ENCODE measurements at places on chromosomes 1 and 21. TPM values are rescaled to one million over a fixed set of nuclear protein-coding genes. Genes with fewer than 3 reads are reported as not detected.

DNA sequence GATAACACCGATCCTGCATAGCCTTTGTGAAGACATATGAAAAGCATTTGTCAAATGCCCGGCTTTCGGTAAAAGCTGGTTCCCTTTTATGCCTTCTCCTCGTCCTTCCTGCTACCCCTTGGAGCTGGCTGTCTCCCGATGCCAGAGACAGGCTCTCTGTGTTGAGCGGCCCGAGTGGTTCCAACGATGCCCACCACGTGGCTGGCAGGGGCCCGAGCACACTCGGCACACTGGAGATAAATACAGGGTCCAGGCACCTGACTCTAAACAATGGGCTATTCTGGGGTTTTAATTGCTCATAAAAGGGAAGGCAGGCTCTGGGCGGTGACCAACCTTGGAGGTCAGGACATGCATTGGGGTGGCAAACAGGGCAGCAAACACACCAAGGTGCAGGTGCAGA lies 207.1 kb downstream of the HIVEP3 start:
- no peak for DNase-seq

DNA sequence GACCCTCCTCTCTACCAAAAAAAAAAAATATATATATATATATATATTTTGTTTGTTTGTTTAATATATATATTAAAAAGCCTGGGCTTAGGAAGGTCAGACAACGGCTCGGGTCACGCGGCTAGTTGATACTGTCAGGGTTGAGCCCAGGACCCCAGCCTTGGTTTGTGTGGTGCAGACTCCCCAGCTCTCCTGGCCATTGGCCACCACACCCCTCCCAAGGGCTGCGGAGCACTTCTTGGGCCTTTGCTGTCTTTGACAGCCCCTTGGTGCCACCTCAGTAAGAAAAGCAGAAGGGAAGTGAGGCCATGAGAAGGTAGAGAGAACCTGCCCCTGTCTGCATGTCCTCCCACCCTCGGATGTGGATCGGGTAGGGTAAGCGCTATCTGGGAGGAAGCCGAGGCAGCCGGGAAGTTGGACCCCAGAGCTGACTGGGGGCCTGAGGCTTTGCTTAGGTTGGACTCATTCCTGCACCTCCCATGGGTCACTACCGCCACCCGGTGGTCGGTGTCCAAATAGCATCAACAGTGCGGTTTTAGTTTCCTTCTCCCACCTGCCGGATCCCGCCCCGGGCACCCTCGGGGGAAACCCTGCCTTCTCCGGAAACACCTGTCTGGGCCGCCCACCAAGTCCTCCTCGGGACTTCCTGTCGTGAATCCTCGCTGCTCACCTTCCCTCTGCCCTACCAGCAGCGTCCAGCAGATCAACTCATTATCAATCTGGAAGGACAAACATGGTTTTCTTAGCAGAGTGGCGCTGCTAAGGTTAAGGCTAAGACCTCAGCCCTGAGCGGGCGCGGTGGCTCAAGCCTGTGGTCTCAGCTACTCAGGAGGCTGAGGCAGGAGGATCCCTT lies 29.8 kb upstream of the GNPAT start:
- peak; percentile 93 for DNase-seq

DNA sequence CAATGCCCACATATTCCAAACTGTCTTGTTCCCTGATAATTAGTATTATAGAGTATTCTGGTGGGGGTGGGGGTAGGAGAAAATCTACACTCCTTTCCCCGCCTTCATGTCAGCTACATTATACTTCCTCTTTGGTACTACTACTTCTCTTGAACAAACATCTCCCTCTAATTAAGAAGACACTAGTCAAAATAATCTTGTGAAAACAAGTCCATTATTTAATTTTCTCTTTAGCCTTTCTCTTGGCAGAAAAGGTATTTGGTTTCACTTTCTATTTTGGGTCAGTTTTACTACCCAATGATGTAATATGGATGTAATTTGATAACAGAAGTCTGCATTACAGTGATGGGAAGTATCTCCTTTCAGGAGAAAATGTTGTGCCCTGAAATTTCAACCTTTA lies 22.5 kb downstream of the NTMT2 start:
- no peak for DNase-seq

Gene HCRTR1
- total RNA-seq, result 0.50 TPM

Gene SLC37A1
- 13.2 TPM for total RNA-seq

Gene RRAGC
- 54.3 TPM for total RNA-seq

GRCh38 chr1:15758343-15758931 lies at the start of gene FBLIM1:
Gene FBLIM1 (plus strand): TSS chr1:15758795. CDS start chr1:15764984, 6,189 bp downstream.
- no peak for DNase-seq

Gene COL8A2
- total RNA-seq, result 8.2 TPM

DNA sequence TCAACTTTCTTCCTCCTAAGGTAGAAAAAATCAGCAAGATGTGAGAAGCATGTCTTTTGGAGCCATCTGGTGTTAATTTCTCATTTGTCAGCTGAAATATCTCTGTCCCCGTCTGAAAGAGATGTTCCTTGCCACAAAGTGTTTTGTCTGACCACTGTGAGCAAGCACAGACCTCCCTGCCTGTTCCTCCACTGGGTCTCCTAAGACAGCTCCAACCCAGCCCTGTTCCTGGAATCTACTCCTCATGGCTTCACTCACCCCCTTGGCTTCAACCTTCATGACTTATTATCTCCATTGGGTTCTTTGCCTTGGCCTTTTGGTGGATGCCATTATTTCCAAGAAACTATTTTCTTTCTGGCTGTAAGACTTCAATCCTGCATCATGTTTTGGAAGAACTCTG lies 65.7 kb upstream of the CACHD1 start:
- DNase-seq, result no peak

Gene OVAAL
- not detected for total RNA-seq

- no peak for DNase-seq
Observed at GRCh38 chr1:246566813-246567645, 773 bp downstream of the CNST start.

Gene LHX8
- total RNA-seq, result not detected

DNA sequence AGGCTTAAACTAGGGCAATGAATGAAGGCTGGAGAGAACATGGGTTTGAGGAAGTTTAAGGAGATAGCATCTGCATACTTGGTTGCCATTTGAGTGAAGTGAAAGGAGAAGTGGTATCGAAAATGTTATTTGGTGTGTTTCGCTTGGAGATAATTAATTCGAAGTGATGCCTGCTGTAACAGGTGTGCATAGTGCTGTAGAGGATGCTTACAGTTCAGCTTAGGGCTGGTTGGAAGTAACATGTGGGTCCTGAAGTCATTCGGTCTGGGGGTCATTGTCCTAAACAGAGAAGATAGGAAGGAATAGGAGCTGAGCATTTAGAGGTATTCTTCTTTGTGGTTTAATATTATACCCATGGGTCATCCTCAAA lies 301 bp upstream of the NUDT17 start:
- DNase-seq, result no peak

- DNase-seq, result no peak
Observed at GRCh38 chr1:198534548-198535418, 5.7 kb downstream of the ATP6V1G3 start.

Gene ARHGEF10L
- 26.0 TPM for total RNA-seq

Gene ASTN1
- not detected for total RNA-seq

Gene CLDN17
- total RNA-seq, result not detected

Gene BEND5
- 1.5 TPM for total RNA-seq

GRCh38 chr1:68116643-68117235 lies 66.3 kb upstream of the DIRAS3 start:
- no peak for DNase-seq

- no peak for DNase-seq
Observed at GRCh38 chr1:208183977-208184911, 59.9 kb downstream of the PLXNA2 start.

- DNase-seq, result no peak
Observed at GRCh38 chr1:159775716-159776115, 5.0 kb upstream of the DUSP23 start.

Gene ISG15
- 30.6 TPM for total RNA-seq

Gene KIF17
- 0.11 TPM for total RNA-seq

DNA sequence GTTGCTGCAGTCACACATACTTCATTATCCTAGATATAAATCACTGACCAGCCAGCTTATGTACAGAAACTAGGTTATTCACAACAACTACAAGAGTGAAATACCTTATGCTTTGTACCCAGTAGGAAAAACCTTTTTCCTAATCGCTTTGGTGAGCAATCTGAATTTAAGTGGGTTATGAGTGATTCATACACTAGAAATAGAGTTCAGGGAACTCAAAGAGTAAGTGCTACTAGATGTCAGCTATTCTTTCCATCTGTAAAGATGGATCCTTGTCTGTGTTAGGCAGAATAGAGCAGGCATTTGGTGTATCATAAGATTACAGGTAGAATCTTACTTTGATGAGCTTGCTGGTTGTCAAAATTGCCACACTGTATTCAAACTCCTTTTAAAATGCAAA lies 101.9 kb downstream of the ZNF644 start:
- DNase-seq, result no peak

Gene CERS2
- 261 TPM for total RNA-seq

GRCh38 chr1:41514381-41514780 lies 29.9 kb upstream of the EDN2 start:
- DNase-seq, result no peak

DNA sequence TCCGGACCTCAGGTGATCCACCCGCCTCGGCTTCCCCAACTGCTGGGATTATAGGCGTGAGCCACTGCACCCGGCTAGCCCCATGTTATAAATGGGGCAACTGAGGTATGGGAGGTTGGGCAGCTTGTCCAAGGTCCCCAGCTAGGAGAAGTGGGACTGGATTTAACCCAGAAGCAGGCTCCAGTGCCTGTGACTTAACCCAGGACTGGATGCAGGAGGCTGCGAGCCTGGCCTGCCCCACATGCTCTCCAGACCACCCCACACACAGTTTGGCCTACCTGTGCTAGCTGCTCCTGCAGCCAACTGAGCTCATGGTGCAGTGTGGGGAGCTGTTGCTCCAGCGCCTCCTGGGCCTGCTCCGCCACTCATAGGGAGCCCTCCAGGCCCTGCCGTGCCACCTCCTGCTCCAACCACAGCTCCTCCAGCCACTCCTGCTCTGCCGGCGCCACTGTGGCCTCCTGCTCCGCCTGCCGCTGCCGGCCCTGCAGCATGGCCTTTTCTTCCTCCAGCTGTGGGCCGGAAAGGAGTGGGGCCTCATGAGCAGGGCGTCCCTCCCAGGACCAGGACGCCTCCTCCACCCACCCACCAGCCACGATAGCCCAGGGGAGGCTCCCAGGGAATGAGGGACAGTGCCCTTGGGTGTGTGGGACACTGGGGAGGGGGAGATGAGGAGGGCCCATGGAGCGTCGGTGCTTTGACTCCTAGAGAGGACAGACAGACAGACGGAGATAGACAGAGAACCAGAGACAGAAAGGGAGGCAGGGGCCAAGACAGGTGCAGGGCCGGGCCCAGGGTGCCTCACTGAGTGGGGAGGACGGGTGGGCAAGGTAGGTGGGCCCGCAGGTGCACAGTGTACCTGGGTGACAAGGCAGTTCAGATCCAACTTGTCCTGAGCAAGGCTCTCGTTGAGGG lies 12.4 kb upstream of the NBPF1 start:
- DNase-seq, result peak; percentile 94

Gene PRAMEF1
- not detected for total RNA-seq

- no peak for DNase-seq
Observed at GRCh38 chr21:42471716-42472330, 24.2 kb downstream of the RSPH1 start.

DNA sequence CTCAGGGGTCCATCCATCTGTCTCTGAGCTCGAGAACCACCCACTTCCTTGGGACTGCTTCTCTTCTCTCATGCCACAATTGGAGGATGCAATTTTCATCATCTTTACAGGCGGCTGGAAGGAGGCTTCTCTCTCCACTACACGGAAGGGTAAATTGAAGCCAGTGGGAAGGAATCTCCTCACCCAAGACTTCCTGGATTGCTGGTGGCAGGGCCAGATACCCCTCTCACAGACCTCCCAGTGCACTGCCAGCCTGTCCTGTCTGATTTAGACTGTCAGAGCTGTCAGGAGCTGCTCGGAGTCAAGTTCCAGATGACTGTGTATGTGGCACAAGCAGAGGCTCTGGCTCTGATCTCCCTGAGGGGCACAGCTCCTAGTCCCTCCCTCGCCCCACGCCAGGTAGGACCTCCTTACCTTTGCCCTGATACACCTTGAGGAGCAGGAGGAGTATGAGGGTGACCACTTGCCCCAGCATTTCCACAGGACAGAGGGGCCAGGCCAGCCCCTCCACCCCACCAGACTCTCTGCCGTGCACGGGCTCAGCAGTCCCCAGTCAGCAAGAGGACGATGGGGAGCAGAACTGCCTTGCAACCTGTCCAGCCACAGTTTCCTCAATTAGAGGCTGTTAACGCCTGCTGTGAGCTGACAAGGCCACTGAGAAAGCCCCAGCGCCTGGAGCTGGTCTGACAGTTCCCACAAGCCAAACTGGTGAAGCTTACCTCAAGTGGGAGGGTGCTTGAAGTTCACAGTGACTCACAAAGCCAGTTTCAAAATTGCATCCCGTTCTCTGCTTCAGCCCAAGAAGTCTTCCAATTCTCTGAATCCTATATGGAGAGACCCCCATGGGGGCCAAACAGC lies at the start of gene CD244:
Gene CD244, minus strand, starts transcription at position 685 of the 858 bp plus-strand sequence. Its CDS starts 210 bp downstream, at position 475.
- peak; percentile 67 for DNase-seq

Gene HSPA6
- total RNA-seq, result not detected

- no peak for DNase-seq
Observed at GRCh38 chr1:5961601-5962000, 30.6 kb downstream of the NPHP4 start.

DNA sequence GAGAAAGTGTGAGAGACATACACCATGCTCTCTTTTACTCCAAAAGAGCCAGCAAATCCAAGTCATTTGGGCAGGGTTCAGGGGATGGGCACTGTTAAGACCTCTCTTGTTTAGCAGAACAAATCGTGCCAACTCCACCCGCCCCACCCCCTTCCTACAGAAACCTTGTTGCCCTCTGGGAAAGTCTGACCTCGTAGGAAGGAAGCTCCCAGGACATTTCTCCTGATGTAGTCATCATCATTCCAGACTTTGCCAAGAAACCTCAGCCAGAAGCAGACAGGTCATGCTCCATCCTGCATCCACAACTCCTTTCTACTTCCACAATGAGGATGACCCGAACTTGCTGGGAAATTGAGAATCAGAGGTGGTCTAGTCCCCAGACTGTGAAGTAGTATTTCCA lies 57.7 kb downstream of the UBE2T start:
- DNase-seq, result no peak

- no peak for DNase-seq
Observed at GRCh38 chr21:27269644-27270043, 302.8 kb upstream of the ADAMTS5 start.

DNA sequence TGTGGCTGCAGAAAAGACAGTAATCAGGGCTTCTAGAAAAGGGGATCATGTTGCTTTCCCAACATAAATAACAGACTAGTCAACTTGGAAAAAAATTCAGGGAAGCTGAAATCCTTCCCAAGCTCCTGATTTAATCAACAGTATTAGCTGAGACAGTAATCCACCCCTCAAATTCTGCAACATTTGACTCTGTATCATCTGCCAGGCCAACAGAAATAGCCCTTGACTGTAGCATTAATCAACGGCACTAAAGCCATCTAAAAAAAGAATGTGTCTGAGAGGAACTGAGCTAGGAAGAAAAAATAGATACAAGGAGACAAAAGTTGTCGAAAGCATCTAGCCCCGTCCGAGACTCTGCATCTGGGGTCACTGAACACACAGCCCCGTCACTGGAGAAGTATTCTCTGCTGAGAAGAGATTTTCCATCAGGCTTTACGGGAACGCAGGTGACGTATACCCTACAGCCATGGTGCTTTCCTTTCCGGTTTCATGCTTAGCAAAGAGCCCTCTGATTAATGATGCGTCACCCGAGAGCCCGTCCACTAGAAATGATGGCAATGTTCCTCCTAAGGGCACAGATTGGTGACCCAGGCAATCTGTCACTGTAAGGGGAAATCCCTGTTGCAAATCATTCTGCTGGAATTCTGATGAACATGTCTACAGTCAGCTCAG lies 42.1 kb upstream of the TP53BP2 start:
- no peak for DNase-seq

Gene KIF21B
- total RNA-seq, result 0.63 TPM
